ENCODE measurements at places on chromosomes 2 and 18.

GRCh38 chr2:199273042-199273511 lies 184.7 kb downstream of the SATB2 start:
- no peak for DNase-seq

DNA sequence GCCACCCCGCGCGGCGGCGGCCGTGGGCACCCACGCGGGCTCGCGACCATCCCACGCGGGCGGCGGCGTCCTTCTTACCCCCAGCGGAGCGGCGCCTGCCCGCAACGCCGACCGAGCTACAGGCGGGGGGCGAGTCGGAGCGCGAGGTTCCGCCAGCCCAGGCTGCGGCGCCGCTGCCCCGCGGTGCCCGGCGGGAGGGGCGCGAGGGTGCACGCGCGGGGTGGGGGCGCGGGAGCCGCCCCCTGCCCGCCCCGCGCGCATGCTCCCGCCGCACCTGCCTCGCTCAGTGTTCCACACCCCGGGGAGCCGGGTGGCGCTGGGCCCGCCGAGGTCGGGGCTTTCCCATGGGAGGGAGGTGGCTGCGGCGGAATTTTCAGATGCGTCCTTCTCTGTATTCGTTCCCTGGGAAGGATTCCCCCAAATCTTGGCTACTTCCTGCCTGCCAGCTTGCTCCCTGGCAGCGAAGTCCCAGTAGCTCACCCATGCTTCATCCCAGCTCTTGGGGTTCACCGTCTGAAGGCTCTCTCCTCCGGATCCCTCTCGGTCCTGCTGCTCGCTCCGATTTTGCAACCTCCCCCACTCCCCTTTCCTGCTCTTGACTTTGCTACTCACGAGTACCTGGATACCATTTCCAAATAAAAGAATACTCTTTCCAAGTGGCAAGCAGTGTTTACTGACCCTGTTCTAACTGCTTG lies at the start of gene L3MBTL4:
Gene L3MBTL4 (minus strand): TSS at position 189 of the 695 bp plus-strand sequence. CDS start 103,286 bp downstream, outside the sequence.
- DNase-seq: peak; percentile 31

- DNase-seq: no peak
Observed at GRCh38 chr18:42773870-42774269, 341.6 kb downstream of the RIT2 start.

GRCh38 chr2:162559194-162559593 lies 215.3 kb downstream of the GCA start:
- no peak for DNase-seq

GRCh38 chr2:164920430-164920829 lies 34.9 kb downstream of the SLC38A11 start:
- peak; percentile 42 for DNase-seq

- no peak for DNase-seq
Observed at GRCh38 chr2:191150230-191150599, 579 bp downstream of the STAT4 start.

- no peak for DNase-seq
Observed at GRCh38 chr2:192443831-192444230, 249.1 kb upstream of the TMEFF2 start.

DNA sequence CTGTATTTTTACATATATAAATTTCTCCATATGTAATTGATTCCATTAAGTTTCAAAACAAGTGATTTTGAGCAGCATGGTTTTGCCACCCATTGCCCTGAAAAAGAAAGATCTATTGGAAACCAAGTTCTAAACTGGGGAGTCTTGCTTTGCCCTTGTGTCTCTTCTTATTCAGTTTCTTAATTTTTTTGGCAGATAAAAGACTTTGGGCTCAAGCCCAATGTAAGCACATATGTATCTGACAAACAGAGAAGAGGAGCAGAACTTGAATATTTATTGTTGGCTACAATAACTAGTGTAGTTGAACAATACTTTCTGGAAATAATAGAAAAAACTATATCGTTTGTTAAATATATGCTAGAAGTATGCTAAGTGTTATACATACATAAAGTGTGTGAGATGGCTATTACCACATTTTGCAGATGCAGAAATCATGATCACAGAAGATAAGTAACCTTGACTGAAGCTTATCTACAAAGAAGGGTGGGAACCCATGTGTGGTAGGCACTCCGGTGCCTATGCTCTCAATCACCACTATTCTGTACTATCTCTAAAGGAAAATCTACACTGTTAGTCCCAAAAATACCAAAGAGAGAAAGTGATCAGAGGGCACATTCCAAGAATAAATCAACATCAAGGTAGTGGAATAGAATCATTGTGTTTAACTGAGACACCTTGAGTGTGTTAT lies 109.1 kb downstream of the PLA2R1 start:
- peak; percentile 56 for DNase-seq

- DNase-seq: peak; percentile 55
Observed at GRCh38 chr2:127083819-127084503, 23.0 kb downstream of the BIN1 start.

- no peak for DNase-seq
Observed at GRCh38 chr2:194745557-194746146, 911.4 kb upstream of the SLC39A10 start.

- DNase-seq: no peak
Observed at GRCh38 chr2:12617366-12617765, 99.4 kb upstream of the TRIB2 start.

DNA sequence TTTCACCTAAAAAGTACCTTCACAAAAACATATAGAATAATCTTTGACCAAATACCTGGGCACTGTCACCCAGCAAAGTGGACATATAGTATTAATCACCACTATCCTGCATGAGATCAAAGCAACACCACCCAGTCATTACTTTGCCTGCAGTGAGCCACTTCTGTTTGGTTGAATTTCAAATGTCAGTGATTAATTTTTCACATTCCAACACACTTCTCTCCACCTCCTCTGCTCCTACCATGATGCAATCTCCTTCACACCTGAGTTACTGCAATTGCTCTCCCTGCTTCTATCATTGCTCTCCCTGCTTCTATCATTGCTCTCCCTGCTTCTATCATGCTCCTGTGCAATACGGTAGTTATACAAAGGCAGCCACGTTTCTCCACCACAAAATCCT lies 106.1 kb upstream of the NETO1 start:
- no peak for DNase-seq

DNA sequence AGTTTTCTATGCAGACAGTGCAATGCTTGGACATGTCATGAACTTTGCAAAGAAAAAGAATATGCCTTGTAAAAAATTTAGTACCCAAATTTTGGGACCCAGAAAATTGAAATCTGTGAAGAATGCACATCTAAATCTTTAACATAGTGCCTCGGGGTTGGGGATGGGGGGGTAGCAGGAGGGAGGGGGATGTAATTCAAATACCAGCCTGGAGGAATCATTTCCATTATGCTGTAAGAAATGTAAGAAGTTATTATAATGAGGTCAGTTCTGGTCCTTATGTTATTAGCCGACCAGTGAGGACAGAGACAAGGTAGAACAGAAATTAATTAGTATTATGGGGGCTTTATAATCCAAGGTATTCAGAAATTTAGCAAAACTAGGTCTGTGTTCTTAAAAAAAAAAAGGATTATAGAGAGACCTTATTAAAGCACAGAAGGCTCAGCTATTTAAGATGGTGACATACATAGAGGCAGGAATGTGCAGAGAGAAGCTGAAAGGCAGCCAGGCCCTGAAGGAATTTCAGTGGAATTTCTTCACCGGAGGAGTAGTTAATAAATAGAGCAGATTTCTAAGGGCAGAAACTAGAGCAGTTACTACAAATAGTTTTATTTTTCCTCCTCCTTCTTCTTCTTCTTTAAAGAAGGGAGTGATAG lies 89.0 kb upstream of the RBMS1 start:
- DNase-seq: peak; percentile 81

GRCh38 chr2:195737511-195738325 lies 80.7 kb downstream of the SLC39A10 start:
- DNase-seq: no peak

DNA sequence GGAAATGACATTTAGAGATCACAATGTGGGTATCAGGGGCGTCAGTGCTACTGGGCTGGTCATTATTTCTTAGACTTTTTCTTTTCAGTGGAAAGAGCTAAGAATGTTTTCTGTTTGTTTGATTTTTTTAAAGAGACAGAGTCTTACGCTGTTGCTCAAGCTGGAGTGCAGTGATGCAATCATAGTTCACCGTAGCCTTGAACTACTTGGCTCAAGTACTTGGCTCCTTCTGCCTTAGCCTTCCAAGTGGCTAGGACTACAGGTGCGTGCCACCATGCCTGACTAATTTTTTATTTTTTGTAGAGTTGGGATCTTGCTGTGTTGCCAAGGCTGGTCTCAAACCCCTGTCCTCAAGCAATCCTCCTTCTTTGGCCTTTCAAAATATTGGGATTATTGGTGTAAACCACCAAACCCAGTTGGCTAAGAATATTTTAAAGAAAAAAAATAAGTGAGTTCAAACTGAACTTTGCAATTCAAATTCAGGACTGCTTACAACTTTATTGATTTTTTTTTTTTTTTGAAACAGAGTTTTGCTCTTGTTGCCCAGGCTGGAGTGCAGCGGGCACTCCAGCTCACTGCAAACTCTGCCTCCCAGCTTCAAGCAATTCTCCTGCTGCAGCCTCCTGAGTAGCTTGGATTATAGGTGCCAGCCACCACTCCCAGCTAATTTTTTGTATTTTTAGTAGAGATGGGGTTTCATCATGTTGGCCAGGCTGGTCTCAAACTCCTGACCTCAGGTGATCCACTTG lies 154.2 kb downstream of the MIB1 start:
- no peak for DNase-seq

DNA sequence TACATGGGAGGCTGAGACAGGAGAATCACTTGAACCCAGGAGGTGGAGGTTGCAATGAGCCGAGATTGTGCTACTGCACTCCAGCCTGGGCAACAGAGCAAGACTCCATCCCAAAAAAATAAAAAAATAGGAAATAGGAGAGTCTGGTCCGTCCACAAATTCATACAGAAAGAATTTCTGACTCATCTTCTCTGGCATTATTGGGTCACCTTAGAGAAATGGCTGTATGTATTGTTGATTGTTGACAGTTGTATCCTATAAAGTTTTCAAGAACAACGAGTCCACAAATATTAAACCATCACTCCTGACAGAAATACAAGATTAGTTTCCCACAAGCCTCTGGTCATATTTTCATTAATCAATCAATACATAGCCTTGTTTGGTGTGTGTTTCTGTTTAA lies 20.4 kb downstream of the RBM43 start:
- DNase-seq: peak; percentile 47

GRCh38 chr2:16173893-16174692 lies 233.7 kb downstream of the MYCN start:
- no peak for DNase-seq

DNA sequence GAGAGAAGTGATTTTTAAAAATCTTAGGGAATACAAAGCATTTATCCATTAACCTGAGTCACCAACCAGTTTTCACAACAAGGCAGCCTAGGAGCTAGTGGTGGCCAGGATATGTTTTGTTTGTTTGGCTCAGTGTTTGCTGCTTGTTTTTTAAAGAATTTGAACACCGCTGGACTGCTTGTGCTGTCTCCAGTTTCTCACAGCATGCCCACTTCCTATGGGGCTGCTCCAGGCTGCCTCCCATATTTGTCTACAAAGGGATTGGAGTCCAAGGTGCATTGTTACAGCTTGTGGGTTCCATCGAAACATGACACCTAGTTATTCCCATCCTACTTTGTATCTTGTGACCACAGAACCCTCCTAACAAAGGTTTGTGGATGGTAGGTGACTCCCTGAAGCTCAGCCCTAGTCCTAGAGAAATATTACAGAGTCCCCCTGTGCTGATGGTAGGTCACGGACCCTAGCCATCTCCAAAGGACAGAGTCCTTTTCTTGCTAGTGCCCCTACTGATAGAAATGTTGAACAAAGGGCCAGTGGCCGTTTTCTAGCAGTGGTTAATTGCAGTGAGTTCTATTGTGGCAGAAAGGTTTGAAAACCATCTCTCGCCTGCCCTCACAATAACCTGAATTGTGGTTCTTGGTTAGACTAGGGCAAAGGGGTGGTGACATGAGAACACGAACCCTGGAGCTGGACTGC lies 23.2 kb downstream of the GPR39 start:
- DNase-seq: no peak

Data from trophoblast cell (in vitro differentiated cells and primary cell).